Activated CD4-positive, alpha-beta memory T cell treated with anti-CD3 and anti-CD28 coated beads for 36 hours (primary cell): ENCODE measurements at places on chromosomes 12 and 14. TPM values are rescaled to one million over a fixed set of nuclear protein-coding genes. Genes with fewer than 3 reads are reported as not detected.

Gene TRHDE
- not detected for total RNA-seq

Gene SNAPC1
- 9.1 TPM for total RNA-seq

Gene RPL10L
- total RNA-seq, result not detected

Gene FZD10
- not detected for total RNA-seq
